ENCODE measurements at places on chromosomes 11 and 22.

DNA sequence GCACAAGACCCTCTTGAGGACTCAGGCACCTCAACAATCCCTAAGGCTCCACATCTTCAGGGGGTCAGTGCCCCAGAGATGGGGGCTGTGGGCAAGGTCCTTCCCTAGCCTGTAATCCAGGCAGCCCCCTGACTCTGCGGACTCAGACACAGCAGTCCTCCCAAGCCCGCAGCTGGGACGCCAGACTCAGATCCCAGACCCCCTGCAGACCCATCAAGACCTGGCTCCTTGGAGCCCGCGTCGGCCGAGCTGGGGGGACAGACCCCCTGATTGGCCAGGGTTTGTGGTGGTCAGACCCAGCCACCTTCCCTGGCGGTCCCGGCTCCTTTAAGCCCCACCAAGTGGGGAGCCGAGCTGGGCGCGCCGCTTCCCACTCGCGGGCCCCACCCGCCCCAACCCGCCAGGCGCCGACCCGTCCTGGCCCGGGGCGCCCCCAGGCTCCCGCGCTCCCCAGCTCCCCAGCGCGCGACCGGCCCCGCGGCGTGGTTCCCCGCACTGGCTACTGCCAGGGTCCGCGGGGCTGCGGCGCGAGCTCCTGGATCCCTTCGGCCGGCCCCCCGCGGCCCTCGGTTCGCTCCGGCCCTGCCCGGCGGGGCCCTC, 458 bp downstream of the OSBPL5 start:
- DNase-seq, result no peak

DNA sequence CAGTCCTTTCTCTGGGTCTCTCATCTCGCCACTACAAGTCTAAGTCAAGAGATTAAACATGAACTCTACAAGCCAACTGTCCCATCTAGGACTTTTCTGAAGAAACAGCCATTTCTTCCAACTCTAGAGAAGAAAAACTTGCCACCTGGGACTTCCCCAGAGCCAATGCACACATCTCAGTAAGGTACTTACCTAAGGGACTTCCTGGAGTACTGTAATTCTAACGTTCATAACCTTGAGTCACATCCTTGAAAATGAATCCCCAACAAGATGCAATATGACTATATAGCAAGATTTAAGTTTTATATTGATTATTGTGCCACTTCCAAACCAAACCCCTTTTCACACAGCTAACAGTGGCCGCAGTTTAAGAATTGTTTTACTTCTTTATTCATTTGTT, 11.9 kb upstream of the ISX start:
- no peak for DNase-seq

DNA sequence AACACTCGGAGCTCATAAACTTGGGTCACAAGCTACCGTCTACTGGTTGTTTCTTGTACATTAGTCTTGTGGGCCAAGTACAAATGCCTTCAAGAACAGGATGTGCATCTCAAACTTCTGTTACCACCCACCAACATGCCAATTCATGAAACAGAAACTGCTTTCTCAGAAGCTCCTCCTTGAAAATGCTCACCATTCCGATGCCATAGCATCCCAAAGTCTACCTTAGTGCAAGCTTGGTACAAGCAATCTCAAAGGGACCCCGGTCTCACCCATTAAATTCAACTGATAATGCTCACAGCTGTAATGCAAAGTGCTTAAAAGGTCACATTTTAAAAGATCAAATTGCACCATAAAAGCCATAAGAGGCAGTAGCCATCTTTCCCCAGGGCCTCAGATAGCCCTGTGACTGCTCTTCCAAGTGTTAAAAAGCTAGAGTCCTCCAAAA, 31.8 kb upstream of the CCDC34 start:
- no peak for DNase-seq

GRCh38 chr11:33932721-33933120, 40.8 kb upstream of the LMO2 start:
- DNase-seq, result no peak

- no peak for DNase-seq
Observed at GRCh38 chr11:9609002-9609759, 35.7 kb downstream of the WEE1 start.

GRCh38 chr11:13692172-13692571, 23.7 kb downstream of the FAR1 start:
- no peak for DNase-seq

GRCh38 chr11:1565904-1566247, 6.2 kb downstream of the DUSP8 start:
- DNase-seq, result no peak

GRCh38 chr11:1499261-1499890, 12.8 kb upstream of the MOB2 start:
- DNase-seq, result no peak

GRCh38 chr11:12261551-12261950, 115.8 kb upstream of the PARVA start:
- DNase-seq, result no peak

GRCh38 chr11:96145163-96145585, 197.8 kb downstream of the MAML2 start:
- no peak for DNase-seq

Data from stimulated activated CD8-positive, alpha-beta memory T cell treated with anti-CD3 and anti-CD28 coated beads, Interleukin-4, amount 100 ng/mL, for 4 hours (primary cell).